ENCODE measurements at places on chromosomes 6 and 20.

GRCh38 chr6:36025932-36026327 is 1.5 kb upstream of the SLC26A8 start:
- no peak for DNase-seq

DNA sequence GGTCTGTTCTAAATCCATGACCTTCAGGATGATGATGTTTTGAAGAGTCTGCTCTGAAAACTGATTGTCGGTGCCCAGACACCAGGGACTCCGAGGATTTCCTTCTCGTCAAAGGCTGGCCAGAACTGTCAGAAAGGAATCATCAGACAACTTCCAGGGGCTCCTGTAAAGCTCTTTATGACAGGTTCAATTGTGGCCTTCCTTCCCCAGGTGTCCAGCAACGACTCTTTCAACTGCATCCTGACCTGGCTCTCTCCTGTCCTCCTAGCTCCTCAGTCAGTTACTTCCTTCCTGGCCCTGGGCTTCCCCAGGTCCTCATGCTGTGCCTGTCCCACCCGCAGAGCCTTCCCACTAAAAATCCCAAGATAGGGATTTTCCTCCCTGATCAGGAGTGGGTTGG is 279.9 kb upstream of the RNF24 start:
- DNase-seq, result no peak

DNA sequence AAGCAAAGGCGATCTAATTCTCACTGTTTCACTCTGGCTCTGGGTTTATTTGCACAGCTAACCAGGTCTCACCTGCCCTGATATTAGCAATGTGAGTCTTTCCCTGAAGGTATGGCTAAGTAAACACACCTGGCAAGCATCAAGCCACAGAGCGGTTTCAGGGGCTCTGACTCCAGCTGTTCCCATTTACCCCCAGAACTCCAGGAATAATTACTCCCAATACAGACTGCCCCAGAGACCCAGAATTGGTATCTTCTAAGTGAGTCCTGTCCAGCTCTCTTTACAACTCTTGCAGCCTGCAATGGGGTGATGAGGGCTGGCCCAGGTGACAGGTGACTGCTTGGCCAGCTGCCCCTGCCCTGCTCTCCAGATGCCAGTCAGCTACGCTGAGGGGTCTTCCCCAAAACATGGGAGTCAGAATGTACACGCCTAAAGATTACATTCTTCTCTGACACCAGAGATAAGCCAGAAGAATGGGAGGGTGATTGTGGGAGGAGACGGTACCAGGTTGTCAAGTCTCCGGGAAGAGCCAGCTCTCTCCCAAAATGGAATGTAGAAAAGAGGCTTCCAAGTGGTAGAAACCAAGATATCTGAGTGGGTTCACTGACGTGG is 4.9 kb upstream of the LRRN4 start:
- DNase-seq, result no peak

DNA sequence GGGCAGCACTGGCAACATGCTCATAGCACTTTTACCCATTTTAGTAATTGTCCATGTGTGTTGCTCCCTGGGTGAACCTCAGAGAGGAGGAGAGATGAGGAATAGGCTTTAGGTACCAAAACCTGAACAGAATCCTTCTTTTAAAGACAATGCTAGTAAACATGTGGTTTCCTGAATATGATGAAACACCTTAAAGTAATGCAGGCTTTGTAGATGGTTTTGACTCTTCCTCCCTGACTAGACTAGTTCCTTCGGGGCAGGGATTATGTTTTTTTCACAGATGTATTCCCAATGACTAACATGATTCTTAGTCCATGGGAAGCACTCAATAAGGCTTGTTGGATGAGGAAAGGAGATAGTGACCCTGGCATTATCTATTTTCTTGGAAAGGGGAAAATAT is 367.6 kb upstream of the JAG1 start:
- no peak for DNase-seq

DNA sequence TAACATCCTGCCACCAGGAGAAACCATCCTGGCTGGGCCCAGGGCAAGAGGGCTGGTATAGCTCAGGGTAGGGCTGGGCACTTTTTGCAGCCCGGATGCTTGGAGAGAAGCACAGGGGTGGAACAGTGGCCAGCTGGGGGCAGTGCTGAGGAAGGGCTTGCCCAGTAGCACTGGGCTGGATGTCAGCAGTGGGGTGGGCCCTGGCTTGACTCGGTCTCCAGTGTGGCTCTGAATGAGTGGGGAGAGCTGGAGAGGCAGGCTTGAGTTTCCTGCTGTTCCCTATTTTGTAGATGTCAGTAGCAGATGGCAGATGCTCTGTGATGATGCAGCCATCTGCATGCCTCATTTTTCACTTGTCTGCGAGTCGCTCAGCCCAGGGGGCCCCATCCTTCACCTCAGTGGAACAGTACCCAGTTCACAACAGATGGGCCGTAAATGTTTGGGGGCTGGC is 56.3 kb upstream of the TULP1 start:
- DNase-seq, result peak; percentile 28

- no peak for DNase-seq
Observed at GRCh38 chr6:28322661-28323060, 13.3 kb downstream of the ZSCAN31 start.

DNA sequence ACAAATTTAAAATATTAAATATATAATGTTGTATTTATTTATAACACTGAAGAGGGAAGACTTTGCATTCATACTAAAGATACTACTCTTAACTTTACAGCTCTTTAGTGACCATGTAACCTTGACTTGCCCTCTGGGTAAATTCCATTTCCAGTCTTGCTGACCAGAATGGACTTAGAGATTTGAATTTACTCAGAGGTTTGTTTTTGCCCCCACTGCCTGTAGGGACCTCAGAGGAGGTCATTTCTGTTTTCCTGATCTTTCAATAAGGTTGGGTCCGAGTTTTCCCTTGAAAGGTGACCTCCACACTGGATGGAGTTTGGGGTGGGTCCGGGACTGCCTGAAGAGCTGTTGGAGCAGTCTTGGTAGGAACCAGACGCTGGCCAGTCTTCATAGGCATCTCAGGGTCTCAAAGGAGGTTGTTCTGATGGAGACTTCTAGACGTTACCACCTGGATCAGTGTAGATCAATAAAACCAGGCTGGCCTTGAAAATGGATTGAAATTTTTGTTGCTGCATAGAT is 26.0 kb downstream of the DCBLD1 start:
- no peak for DNase-seq

Measured in head of caudate nucleus (tissue), 42 donors.